ENCODE measurements at places on chromosomes 3 and 15. TPM values are rescaled to one million over a fixed set of nuclear protein-coding genes. Genes with fewer than 3 reads are reported as not detected.

GRCh38 chr3:77427528-77427927 is 387.6 kb downstream of the ROBO2 start:
- no peaks in the 10 kb centered on the region for H3K4me1 ChIP-seq
- no peaks in the 10 kb centered on the region for H3K27me3 ChIP-seq
- no peak for DNase-seq
- no peak overlapping the region for H3K4me3 ChIP-seq
- no peaks in the 10 kb centered on the region for H3K36me3 ChIP-seq

DNA sequence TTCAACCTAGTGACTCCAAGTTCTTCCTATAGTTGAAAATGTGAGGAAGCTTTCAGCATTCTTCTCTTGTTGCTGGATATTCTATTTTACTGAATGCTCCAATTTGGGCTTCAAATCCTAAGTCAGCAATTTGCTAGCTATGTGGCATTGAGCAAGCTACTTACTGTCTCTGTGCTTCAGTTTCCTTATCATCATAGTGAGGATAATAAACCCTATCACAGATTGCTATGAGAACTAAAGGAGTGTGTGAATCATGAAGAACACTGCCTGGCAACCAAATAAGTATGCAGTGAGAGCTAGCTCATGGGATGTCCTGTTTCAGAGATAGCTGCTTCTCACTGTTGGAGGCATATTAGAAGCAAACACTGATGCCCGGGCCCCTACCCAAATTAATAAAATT is 163.8 kb upstream of the CDIN1 start:
- no peaks in the 10 kb centered on the region for H3K27me3 ChIP-seq
- no peak overlapping the region for H3K27ac ChIP-seq
- no peak overlapping the region for H3K4me3 ChIP-seq
- DNase-seq = no peak

DNA sequence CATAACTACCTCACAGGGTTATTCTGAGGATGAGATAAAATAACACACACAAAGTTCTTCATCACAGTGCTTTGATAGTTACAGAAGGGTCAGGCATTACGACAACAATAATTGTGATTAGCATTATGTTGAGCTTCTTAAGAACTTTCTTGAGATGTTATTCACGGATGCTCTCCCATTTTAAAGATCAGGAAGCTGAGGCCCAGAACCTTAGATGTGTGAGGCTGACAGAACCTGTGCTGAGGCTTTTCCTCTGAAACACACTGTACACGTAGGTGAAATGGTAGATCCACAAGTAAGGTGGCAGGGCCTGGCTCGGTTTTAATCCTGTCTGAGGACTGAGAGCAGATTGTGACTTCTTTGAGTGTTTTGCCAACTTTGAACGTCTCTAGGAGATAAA is 211.2 kb upstream of the BHLHE40 start:
- DNase-seq = no peak
- H3K4me1 ChIP-seq = peaks cover 28% of the 10 kb centered on the region
- no peaks in the 10 kb centered on the region for H3K27me3 ChIP-seq
- H3K27ac ChIP-seq = no peak overlapping the region
- peaks cover 26% of the 10 kb centered on the region for H3K36me3 ChIP-seq
- no peak overlapping the region for H3K4me3 ChIP-seq

DNA sequence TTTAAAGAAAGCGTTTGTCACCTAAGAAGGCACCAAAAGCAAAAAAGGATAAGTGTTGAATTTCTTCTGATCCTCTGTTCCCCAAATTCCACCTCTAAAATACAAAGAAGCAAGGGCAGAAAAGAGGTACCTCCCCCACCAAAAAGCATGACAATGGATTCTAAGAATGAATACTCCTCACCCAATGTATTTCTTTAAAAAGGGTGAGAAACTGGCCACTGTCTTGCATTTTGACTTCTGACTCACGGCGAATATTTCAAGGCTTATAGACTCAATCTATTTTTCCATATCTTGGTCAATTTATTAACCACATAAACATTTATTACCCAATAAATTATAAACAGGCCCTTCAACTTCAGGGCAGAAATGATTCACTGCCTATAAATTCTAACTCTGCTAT is 131.1 kb downstream of the NR1I2 start:
- H3K27ac ChIP-seq = no peak overlapping the region
- H3K27me3 ChIP-seq = no peaks in the 10 kb centered on the region
- H3K4me3 ChIP-seq = no peak overlapping the region

GRCh38 chr3:149452036-149452435 is 22.5 kb upstream of the TM4SF4 start:
- no peak overlapping the region for H3K4me3 ChIP-seq
- DNase-seq = no peak
- peaks cover 30% of the 10 kb centered on the region for H3K4me1 ChIP-seq
- H3K27me3 ChIP-seq = no peaks in the 10 kb centered on the region

DNA sequence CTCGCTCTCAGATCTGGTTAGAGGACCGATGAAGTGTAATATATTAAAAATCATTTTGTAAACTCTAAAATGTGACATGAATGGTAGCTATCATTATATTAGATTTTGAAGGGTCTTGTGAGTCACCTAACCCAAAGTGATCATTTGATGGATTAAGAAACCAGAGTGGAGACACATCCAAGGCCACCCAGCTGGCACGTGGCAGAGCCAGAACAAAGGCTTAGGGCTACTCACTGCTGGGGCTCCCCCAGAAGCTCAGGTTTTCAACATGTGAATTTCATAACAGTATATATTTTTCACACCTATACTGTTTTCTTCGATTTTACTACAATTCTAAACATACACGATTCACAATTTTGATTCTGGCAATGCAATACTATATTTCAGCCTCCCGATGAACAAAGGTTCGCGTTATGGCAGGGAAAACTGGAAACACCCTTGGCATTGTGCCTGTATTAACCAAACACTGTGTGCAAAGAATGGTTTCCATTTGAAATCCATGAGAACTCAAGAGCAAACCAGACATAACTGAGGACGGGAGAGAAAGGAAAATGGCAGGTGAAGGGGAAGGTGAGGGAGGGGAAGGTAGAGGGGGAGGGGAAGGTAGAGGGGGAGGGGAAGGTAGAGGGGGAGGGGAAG is 88.9 kb downstream of the ADAMTS17 start:
- H3K36me3 ChIP-seq = no peaks in the 10 kb centered on the region
- DNase-seq = no peak

RARRES1 gene
- 3.4 TPM for total RNA-seq

RASGRP1 gene
- total RNA-seq = 5.5 TPM

CCR9 gene
- total RNA-seq = not detected

GP5 gene
- not detected for total RNA-seq
